ENCODE measurements at places on chromosomes 4 and X.

GRCh38 chr4:128517739-128518510 lies 230.3 kb upstream of the PGRMC2 start:
- DNase-seq = no peak

DNA sequence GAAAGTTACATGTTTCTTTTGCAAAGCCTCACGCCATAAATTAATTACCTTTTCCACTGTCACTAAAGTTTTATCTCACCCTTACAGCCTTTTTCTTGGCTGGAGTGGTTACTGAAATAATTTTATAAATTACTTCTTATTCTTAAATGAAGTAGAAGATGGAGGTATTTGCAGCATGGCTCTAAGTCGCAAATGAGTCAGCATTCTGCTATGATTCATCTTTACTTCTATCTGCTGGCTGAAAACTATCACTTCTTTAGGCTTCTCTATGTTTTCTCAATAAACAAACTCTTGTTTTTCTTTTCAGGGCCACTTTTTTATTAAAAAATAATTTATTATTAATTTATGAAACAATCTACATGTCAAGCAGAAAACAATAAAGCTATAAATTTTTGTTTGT lies 210.2 kb upstream of the GYPA start:
- no peak for DNase-seq

- no peak for DNase-seq
Measured at GRCh38 chr4:15024386-15024785, 22.1 kb downstream of the CPEB2 start.

DNA sequence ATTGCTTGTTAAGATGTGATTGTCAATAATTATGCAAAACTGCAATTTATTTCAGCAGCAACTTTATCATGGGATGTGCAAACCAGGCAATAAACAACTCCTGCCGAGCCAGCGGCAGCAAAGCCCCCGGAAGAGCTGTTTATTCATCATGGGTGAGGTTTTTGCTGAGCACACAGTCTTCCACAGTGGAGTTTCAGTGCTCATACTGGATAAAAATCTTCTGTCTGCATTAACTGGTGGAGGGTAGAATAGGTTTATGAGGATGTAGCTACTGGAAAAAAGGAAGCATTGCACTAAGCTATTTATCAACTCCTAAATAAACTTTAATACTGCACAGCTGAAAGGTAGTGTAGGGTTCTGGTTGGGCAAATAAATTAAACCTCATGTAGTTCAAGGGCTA lies 557.4 kb upstream of the FTHL17 start:
- DNase-seq = no peak

DNA sequence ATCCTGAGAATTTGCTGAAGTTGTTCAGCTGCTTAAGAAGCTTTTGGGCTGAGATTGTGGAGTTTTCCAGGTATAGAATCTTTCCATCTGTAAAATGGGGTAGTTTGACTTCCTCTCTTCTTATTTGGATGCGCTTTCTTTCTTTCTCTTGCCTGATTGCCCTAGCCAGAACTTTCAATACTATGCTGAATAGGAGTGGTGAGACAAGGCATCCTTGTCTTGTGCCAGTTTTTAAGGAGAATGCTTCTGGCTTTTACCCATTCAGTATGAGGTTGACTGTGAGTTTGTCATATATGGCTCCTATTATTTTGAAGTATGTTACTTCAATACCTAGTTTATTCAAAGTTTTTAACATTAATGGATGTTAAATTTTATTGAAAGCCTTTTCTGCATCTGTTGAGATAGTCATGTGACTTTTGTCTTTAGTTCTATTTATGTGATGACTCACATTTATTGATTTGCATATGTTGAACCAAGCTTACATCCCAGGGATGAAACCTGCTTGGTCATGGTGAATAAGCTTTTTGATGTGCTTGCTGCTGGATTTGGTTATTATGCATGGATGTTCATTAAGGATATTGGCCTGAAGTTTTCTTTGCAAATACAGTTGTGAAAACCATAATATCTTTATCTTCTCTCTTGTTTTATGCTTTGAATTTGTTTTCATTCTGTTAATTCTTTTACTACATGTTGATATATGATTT lies 573.8 kb upstream of the NDST4 start:
- DNase-seq = no peak

GRCh38 chr4:183347566-183347965 lies 25.3 kb upstream of the CLDN24 start:
- no peak for DNase-seq
